C1 segment of cervical spinal cord (tissue), 14 donors: ENCODE measurements at places on chromosomes 16 and 17.

DNA sequence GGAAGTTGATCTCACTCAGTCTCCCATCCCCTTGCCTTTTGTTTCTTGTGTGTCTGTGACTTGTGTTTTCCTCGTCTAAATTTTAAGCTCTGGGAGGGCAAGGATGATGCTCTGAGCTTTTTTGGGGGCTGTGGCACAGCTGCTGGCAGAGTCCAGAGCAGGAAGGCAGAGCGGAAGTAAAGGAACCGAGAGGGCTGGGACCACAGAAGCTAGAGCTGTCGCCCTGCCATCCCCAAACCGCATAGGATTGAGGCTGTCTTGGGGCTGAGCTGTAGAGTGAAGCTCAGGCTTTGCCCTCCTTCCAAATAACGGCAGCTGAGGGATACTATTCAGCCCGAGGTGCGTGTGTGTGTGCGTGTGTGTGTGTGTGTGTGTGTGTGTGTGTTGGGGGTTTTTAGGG lies 3.8 kb upstream of the DNAH2 start:
- no peak for DNase-seq

DNA sequence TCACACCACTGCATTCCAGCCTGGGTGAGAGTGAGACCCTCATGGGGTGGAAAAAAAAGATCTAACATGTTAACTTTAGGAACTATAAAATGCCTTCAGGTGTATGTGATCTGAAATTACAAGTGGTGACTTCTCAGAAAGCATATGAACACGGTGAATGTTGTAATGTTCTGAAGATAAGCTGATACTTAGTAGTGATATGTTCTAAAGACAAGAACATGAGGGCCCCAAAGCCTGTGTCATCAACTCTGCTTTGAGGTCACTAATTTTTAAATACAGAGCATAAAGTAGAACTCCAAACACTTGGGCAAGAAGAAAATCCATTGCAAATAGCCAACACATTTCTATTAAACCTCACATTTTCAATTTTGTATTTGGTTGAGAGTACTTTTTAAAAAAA lies 2.6 kb upstream of the FBF1 start:
- DNase-seq = no peak

GRCh38 chr16:79287424-79287917 lies 313.1 kb downstream of the MAF start:
- no peak for DNase-seq

DNA sequence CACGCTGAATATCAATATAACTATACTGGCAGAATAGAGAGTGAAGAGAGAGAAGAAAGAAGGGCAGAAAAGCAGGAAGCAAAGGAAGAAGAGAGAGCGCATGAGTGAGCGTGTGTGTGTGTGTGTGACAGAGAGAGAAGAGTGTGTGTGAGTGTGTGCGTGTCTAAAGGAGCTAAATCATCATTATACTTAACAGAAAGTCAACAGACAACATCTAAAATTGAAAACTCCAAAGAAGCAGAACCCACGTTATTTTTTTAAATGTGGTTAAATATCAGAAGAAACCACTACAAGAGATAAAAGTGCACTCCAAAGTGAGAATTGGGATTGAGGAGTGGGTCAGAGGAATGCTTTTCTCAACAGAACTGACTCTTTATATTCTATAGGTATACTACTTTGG lies 77.2 kb downstream of the BRIP1 start:
- DNase-seq = no peak

DNA sequence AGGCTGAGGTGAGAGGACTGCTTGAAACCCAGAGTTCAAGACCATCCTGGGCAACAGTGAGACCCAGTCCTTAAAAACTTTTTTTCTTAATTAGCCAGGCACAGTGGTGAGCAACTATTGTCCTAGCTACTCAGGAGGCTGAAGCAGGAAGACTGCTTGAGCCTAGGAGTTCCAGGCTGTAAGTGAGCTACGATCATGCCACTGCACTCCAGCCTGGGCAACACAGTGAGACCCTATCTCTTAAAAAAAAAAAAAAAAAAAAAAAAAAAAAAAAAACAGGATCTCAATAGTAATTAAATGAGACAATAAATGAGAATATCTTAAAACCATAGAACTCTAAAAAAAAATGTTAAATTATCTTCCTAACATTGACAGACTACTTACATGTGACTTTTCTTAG lies 14.3 kb downstream of the SMURF2 start:
- no peak for DNase-seq

DNA sequence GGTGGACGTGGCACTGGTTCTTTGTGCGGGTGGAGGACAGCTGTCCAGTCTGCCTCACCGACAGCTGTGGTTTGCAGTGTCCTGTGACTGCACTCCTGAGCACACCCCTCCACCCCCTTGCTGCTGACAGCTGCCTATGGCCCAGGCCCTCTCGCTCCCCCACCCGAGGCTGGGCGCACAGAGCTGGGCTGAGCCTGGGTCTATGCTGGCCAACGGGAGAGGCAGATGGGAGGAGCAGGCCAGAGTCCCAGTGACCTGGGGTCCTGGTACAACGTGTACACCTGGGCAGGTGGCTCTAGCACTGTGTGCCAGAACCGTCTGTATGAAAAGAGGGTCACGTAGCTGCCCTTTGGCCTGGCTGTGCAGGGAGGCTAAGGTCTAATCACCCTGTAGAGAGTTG lies 30.5 kb downstream of the BAIAP2 start:
- no peak for DNase-seq

GRCh38 chr16:30186782-30187555 lies 3.6 kb downstream of the CORO1A start:
- DNase-seq = no peak

GRCh38 chr17:4542726-4543191 lies 12.4 kb downstream of the MYBBP1A start:
- no peak for DNase-seq
